ENCODE measurements at places on chromosomes 2 and 18.

GRCh38 chr2:168717790-168718502, 84.5 kb upstream of the NOSTRIN start:
- DNase-seq: no peak

- no peak for DNase-seq
Measured at GRCh38 chr2:232328032-232328422, 50.5 kb upstream of the ALPP start.

- DNase-seq: no peak
Measured at GRCh38 chr18:49650426-49650891, 88.6 kb downstream of the LIPG start.

DNA sequence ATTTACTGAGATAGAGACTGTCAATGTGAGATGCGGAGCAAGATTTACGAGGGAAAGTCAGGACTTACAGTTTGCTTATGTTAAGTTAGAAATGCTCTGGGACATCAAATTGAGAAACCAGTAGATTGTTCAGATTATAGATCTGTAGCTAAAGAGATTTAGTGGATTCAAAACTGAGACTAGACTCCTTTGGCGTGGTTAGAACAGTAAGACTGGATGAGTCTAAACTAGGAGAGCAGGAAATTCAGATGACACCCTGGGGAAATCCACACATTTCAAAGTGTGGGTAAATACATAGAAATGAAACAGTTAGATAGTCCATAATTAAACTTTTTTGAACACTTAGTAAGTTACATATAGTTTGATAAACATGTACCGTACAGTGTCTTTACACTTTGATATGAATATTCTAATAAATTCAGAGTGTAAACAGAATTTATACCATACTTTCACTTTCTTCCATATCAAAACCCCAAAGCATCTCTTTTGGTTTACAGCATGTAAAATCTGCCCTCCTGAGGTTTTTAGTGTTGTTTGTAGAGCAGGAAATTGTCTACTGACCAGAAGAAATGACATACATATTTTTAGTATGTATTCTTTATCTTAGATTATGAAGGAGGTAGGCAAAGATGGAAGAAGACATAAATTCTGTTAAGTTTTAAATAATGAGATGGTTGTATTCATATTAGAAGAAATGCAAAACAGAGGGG, 231.5 kb downstream of the NYAP2 start:
- no peak for DNase-seq

DNA sequence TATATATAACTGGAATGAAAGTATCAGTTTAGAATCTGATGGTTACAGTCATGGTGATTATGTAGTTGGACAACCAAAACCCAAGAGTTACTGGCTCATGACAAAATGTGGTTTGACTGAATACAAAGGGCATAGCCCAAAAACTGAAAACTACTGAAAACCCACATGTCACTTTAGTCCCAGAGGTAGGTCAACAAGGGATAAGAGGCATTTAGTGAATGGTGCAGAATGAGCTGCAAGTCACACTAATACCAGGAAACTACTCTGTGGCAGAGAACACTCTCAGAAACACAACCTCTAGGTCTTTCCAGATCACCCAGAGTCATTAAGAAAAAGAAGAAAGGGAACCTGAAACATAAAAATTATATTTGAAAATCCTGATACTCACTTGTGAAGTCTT, 154.5 kb downstream of the AGPS start:
- no peak for DNase-seq

DNA sequence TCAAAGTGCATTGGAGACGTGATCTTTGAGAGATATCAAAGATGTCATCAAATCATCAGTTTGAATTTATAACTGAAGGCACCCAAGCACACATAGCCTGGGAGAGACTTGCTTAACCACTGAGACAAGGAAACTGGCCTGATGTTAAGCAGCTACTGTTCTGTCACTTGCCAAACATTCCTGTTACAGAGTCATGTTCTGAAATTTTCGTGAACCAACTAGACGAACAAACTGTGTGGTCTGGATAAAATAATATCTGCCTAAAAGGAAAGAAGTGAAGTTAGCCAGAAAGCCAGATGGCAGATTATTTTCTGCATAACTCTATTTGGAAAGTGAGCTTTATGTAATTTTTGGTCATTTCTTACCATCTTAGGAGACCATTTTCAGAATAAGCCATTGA, 51.4 kb downstream of the SPATS2L start:
- DNase-seq: no peak

DNA sequence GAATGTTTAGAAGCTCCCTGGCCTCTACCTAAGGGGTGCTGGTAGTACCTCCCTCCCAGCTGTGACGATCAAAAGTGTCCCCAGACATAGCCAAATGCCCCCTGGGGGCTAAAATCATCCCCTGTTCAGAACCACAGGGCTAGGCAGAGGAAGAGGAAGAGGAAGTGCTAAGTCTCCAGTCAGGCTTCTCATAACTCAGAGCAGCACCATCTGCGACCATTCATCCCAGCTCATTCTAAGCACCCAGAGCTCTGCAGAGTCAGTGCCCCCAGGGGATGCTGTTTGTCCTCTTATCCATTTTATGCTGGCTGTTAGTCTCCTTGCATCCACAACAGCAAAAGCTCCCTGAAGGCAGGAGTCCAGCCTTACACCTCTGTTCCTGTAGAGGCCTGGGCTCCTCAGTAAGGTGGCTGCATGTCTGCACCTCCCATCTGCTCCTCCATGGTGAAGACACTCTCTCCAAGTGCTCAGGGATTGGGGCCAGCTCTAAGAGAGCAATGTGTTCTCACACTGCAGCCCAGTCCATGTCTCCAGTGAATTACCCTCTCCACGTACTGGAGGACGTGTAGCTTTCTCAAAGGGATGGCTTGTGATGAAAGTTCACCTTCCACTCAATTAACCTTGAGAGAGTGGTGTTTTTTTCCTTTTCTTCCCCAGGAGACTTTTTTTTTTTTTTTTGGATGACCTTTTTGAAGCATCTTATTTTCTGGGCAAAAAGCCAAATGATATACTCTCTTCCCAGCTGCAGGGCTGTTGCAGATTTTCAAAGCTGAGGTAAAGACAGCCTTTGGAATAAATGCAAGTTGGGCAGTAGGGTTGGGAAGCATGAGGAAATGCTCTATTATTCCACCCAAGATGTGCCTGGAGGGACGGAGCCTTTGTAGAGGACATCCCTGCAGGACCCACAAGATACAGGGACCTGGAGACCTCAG, 158.9 kb upstream of the SLC14A2 start:
- no peak for DNase-seq

DNA sequence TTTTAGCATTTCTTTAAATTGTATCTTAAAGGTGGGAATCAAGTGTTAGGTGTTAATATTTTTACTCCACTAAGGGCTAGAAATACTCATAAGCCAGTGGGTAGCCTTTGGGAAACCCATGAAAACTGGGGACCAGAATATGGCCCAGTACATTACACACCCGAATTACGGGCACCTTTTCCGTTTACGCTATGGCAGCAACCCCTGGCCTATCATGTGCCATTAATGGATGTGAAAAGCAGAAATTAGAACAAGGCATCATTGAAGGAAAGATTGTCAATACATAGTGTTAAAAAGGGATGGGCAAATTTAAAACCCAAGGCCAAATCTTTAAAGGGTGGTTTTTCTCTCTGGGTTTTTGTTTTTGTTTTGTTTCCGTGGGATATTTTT, 781 bp downstream of the FARP2 start:
- no peak for DNase-seq
